ENCODE measurements at places on chromosomes 4 and X.

GRCh38 chr4:113809311-113809710 is 47.8 kb upstream of the CAMK2D start:
- DNase-seq, result no peak

DNA sequence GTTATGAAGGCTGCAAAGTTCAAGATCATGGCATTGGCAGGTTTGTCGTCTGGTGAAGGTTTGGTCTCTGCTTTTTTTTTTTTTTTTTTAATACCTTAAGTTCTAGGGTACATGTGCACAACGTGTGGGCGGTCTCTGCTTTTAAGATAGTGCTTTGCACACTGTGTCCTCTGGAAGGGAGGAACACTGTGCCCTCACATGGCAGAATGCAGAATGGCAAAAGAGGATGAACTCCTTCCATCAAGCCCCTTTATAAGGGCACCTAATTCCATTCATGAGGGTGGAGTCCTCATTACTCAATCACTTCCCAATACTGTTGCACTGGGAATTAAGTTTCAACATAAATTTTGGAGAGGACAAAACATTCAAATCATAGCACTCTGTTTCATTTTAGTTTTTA is 101.4 kb downstream of the GLRA2 start:
- DNase-seq, result no peak

GRCh38 chr4:110415041-110415440 is 60.9 kb upstream of the ENPEP start:
- DNase-seq, result no peak

DNA sequence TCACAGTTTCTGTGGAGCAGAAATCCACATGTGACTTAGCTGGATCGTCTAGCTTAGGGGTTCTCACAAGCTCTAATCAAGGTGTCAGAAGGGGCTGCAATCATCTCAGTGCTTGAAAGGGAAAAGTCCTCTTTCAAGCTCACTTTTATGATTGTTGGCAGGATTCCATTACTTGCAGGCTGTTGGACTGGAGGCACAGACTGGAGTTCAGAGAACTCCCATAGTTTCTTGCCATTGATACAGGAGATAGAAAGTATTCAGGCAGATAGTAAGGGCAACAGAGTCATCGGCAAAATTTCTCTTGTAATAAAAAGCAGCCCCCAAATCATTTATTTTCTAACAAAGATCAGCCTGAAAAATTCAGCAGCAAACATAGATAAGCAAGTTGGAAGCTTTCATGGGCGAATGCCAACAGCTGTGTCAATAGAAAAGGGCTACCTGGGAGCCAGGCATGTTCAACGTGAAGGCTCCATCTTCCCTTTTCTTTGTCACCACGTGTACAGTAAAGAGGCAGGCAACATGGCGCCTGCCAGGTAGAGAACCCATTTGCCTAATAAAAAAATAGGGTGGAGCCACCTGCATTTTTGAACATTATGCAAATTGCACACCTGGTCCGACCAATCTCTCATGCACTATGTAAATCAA is 64.4 kb downstream of the CXCL13 start:
- DNase-seq, result no peak

DNA sequence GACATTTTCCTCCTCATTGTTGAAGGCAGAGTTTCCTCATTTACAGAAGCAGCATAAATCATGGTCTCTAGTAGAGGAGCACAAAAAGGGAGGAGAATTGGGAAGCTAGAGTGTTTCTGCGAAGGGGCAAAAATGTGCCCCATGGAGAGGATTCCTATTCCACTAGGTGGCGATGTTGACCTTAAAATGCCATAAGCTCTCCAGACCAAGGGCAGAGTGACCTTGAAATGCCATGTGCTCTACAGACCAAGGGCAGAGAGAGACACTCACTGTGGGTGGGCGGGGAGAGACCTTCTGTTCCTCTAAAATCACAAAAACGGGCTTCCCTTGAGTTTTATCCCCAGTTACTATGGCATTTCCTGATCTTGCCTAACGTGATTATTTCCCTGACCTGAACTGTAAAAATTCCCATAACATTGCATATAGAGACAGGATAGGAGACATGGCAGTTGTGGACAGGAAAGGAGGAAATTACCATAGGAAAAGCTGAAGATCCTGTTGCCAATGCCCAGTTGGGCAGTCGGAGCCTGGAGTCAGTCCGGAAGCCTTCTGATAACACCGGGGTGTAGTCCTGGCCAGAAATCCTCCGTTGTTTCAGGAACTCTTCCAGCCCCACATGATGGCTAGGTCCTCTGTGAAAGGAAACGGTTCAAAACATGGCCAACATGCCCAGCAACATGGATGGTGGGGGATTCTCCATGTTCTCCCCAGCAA is 567.7 kb downstream of the MAGEB5 start:
- DNase-seq, result no peak

DNA sequence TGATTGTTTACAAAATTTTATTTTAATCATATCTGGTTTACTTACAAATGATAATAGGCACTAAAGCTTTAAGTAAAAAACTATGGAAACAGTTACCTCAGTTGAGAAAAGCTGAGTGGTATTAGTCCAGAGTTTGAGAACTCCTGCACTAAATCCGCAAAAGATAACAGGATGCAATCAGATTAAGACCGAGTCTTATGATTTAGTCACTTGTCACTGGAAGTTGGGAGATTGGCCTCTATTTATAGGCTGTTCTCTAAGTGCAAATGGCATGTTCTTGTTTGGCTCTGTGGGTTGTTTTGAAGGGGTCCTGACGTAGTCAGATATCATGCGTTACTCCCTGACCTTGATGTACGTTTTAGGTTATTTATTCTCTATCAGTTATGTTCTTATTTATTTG is 6.3 kb downstream of the GPAT3 start:
- no peak for DNase-seq

GRCh38 chr4:127997534-127998388 is 32.6 kb downstream of the ABHD18 start:
- DNase-seq, result peak; percentile 4

DNA sequence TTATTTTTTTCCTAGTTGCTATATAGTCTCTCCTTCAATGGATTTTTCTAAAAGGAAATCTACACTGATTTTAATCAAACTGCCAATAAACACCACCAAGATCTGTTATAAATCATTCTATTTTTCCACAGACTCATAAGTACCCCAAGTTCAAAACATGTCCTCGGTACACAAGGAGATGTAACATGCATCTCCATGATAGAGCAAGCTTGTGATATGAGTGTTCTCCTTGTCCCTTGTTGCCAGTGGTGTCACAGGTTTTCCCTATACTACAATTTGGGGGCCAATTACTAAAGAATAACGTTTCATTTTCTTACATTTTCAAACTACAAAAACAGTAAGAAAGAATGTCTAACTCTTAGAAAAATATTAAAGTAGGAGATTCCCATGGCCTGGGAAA is 491 bp downstream of the ARHGEF6 start:
- DNase-seq, result no peak

DNA sequence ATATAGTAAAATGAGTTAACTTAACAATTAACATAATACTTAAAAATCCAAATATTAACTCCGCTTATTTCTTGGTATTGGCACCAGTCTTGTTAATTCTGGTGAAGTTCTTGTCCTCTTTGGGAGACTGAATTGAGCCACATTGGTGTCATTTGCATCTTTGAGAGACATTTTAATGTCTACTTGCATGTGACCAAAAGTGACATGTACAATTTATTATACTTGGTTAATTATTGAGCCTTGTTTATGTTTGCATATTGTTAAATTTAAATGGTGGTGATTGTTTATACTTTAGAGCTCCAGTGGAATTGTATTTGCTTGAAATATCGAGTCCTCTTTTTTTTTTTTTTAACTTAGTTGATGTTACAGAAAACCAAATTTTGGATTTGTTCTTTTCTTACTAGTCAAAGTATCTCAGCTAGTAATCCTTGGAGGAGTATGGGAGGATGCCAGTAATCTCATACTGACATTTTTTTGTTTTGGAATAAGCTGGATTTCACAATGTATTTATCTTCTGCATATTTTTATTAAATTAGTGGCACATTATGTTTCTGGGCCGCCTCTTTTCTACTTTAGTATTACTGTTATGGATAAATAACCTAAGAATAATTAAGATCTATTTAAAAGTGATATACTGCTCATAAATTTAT is 3.9 kb downstream of the SPCS3 start:
- DNase-seq, result no peak

DNA sequence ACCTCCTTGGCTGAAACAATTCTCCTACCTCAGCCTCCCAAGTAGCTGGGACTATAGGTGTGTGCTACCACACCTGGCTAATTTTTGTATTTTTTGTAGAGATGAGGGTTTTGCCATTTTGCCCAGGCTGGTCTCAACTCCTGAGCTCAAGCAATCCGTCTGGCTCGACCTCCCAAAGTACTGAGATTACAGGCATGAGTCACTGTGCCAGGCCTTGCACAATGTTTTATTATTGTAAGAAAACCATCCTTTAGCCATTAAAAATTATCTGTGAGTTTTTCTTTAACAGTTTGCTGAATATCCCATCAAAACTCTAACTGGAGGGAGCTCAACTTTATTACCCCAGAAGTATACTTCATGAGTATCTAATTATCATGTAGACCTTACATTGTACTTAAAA is 900.3 kb downstream of the PCDH7 start:
- DNase-seq, result no peak

GRCh38 chrX:17580539-17581152 is 156.6 kb upstream of the SCML1 start:
- DNase-seq, result no peak

- no peak for DNase-seq
These were observed 63.6 kb upstream of the ATP8A1 start for GRCh38 chr4:42720533-42720932.

DNA sequence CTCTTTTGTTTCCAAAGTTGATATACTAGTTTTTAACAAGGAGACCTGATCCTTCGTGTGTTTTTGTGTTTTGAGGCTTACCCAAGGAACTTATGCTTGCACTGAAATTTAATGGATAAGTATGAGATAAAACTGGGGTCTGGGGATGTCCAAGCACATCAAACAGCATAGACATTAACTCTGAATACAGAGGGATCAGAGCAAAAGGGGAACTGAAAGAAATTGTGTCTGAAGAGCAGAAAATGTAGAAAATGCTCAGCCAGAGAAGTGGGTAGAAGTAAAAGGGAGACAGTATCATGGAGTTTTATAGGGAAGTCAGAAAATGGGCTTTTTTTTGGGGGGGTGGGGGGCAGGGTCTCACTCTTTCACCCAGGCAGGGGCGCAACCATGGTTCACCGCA is 695.4 kb downstream of the ARAP2 start:
- DNase-seq, result no peak

- DNase-seq, result no peak
These were observed 212.7 kb downstream of the SLIT2 start for GRCh38 chr4:20464381-20464780.

DNA sequence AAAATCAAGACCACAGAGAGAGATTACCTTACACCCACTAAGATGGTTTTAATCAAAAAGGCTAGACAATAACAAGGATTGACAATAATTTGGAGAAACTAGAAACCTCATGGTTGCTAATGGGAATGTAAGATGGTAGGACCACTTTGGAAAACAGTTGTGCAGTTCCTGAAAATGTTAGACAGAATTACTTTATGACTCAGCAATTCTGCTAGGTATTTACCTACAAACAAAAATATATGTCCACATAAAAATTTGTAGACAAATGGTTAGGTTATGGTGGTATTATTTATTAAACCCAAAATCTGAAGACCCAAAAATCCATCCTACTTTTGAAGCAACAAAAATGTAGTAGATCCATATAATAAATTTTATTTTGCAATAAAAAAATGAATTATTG is 1027.0 kb upstream of the ADGRL3 start:
- DNase-seq, result no peak

- no peak for DNase-seq
These were observed 61.0 kb downstream of the ENOPH1 start for GRCh38 chr4:82491251-82491960.

DNA sequence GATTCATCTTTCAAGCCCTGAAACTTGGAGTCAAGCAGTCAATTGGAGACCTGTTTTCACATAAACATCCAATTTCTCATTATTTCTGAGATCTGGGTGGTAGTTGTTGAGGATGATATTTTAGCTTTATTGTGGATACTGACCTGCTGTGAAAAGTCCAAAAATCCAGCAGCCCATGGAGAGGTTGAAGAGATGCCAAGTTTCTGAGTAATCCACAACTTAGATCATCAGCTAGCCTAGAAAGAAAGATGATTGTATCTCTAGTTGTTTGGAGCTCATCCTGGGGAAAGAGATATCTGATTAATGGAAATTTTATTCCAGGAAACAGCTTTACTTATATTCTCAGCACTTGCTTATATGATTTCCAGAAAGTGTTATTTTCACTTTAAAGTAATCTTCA is 48.6 kb upstream of the DCX start:
- DNase-seq, result no peak

DNA sequence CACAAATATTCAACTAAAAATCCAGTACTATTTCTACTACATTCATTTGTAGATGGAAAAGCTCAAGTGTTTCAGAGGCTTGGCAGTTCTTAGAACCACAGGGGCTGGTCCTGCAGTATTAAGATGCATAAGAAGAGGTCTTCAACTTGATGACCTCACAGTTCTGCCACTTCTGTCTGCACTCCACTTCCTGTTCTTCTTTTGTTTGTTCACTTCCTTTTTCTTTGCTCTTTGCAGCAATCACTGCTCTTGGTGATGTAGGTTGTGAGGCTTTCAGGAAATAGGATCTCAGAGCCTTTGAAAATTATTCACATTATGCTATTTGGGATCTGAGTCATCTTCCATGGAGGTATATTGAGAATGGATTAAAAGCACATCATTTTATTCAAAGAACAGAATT is 602.0 kb upstream of the CPEB2 start:
- no peak for DNase-seq

GRCh38 chr4:159145318-159145991 is 42.6 kb downstream of the RAPGEF2 start:
- DNase-seq, result no peak

- DNase-seq, result no peak
These were observed 181.7 kb upstream of the TBC1D9 start for GRCh38 chr4:140937866-140938265.

DNA sequence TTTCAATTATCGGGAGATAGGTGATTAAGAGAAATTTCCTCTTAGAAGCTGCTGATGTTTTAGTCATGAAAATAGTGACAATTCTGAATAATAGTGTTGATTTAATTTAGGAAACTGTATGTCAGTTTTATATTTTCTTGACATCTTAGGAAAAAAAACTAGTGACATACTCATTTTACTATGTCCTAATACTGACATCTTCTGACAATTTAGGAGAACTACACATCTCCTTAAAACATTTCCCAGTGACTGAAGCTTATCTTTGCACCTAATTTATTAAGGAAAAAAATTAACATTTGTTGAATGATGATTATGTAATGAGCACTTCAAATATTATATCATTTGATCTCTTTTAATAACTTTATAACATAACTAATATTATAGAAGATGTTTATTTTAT is 42.0 kb upstream of the RBMXL3 start:
- no peak for DNase-seq

DNA sequence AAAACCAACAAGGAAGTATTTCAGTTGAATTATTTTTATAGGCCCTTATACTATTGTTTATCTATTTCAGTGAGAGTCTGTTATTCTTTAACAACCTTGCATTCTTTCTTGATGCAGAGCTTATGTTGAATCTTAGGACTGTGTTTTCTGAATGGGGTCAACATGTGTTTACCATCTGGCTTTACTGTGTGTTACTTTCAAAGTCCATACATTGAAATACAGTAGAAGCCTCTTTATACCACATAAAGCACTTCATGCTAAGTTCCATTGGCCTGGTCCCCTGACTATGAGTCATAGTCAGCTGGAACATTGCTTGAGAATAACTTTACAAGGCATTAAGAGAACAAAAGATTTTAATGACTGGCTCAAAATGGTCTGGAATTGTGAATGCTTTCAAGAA is 152.6 kb downstream of the GASK1B start:
- no peak for DNase-seq

- DNase-seq, result no peak
These were observed 371.0 kb downstream of the BCOR start for GRCh38 chrX:39726771-39727170.

- DNase-seq, result no peak
These were observed 15.5 kb downstream of the UBA6 start for GRCh38 chr4:67685532-67685859.
